ENCODE measurements at places on chromosomes 4 and X. TPM values are rescaled to one million over a fixed set of nuclear protein-coding genes. Genes with fewer than 3 reads are reported as not detected.

GRCh38 chr4:158945529-158946108 lies 157.3 kb upstream of the RAPGEF2 start:
- no peak for DNase-seq
- no peaks in the 10 kb centered on the region for H3K27me3 ChIP-seq
- H3K36me3 ChIP-seq, result no peaks in the 10 kb centered on the region
- no peaks in the 10 kb centered on the region for H3K4me1 ChIP-seq
- no peak overlapping the region for H3K4me3 ChIP-seq

- no peak overlapping the region for H3K27ac ChIP-seq
- H3K4me1 ChIP-seq, result no peaks in the 10 kb centered on the region
- DNase-seq, result no peak
- H3K4me3 ChIP-seq, result no peak overlapping the region
These were observed 35.4 kb downstream of the CEP44 start for GRCh38 chr4:174318829-174319764.

- H3K36me3 ChIP-seq, result no peaks in the 10 kb centered on the region
- no peaks in the 10 kb centered on the region for H3K27me3 ChIP-seq
- no peak overlapping the region for H3K4me3 ChIP-seq
- no peak overlapping the region for H3K27ac ChIP-seq
These were observed 240.1 kb upstream of the PPP1R2C start for GRCh38 chrX:43018031-43018430.

DNA sequence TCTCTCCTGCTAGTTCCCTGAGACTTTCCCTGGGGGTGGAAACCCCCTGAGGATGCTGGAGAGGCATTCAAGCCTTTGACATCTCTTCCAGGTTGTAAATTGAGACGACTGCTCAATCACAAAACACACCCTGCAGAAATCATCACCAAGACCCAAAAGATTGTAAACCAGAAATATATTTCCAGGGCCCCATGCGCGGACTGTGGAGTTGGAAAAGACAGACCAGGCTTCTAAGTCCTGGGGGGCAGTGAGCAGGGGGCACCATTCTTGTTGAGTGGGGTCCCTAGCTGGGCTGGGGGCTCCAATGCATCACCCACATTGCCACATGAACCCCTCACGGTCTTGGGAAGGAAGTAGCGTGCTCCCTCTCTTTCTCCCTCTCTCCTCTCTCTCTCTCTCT lies 87.9 kb upstream of the C4orf50 start:
- H3K4me1 ChIP-seq, result no peaks in the 10 kb centered on the region
- DNase-seq, result no peak
- no peaks in the 10 kb centered on the region for H3K36me3 ChIP-seq
- peaks cover 48% of the 10 kb centered on the region for H3K27me3 ChIP-seq

DNA sequence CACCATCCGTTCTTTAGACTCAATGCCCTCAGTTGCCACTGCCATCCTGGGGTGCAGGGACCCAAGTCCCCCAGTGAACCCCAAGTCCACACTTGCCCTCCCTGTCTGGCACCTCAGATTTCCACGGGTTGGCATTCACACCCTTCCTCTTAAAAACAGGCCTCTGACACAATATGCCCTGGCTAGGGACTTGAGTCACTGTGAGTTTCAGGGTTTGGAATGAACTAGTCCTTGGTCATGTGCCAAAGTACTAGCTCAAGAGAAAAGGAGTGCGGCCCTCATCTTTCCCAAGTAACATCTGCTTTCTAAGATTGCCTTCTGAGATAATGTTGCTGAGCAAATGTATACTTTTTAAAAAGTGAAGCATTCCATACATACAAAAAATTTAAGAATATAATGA lies 134.0 kb downstream of the MID1 start:
- peak overlapping the region; percentile 13 for H3K27ac ChIP-seq
- no peaks in the 10 kb centered on the region for H3K27me3 ChIP-seq
- H3K4me1 ChIP-seq, result no peaks in the 10 kb centered on the region
- no peak overlapping the region for H3K4me3 ChIP-seq
- DNase-seq, result no peak

- no peak overlapping the region for H3K27ac ChIP-seq
- H3K27me3 ChIP-seq, result no peaks in the 10 kb centered on the region
- no peaks in the 10 kb centered on the region for H3K4me1 ChIP-seq
- H3K36me3 ChIP-seq, result no peaks in the 10 kb centered on the region
- DNase-seq, result no peak
These were observed 5.2 kb downstream of the NLRP2B start for GRCh38 chrX:57674861-57675260.

GRCh38 chr4:878796-879728 lies 53.1 kb downstream of the GAK start:
- no peak overlapping the region for H3K4me3 ChIP-seq
- H3K36me3 ChIP-seq, result peaks cover 13% of the 10 kb centered on the region
- H3K27ac ChIP-seq, result no peak overlapping the region
- no peaks in the 10 kb centered on the region for H3K27me3 ChIP-seq
- no peaks in the 10 kb centered on the region for H3K4me1 ChIP-seq

The CD40LG gene
- 0.33 TPM for total RNA-seq

DNA sequence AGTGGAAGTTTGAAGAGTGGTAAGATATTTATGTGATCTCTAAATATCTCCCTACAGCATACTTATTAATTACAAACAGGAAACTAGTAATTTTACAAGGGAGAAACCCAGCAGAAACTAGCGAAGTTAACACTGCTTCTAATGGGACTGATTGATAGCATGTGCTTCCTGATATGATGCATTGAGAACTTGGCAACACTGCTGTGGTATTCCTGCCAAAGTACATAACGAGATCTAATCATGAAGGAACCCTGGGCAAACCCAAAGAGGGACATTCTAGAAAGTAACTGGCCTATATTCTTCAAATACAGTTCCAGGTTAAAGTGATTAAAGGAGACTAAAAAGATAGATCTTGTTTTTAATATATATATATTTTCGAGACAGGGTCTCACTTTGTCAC lies 4.6 kb upstream of the GPR34 start:
- H3K4me3 ChIP-seq, result no peak overlapping the region
- H3K36me3 ChIP-seq, result no peaks in the 10 kb centered on the region
- no peak overlapping the region for H3K27ac ChIP-seq
- no peak for DNase-seq
- no peaks in the 10 kb centered on the region for H3K4me1 ChIP-seq

DNA sequence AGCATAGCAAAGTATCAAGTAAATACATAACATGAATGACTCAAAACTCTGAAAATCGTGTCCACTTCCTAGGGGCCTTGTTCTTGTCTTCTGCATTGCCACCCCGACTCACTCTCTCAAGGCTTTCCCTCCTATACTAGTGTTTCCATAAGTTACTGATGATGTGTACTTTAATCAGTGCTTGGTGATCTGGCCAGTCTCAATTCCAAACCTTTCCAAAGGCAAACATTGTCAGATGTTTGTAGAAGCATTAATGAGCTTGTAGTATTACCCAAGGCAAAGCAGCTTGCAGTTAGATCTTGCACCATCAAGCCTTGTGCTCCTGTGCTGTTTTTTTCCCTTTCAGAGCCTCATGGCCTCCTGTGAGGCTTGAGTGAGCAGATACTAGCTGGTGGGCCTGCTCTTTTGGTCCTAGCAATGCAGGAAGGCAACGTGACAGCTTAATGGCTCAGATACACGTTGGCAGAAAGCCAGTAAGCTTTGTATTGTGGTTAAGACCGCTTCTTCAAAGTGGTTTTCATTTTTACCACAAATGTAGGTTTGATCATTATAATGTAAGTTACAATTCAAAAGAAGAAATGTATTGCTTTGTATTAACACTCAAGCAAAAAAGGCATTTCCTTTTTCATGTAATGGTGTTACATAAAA lies 51.8 kb downstream of the RBPJ start:
- H3K36me3 ChIP-seq, result no peaks in the 10 kb centered on the region
- H3K27ac ChIP-seq, result no peak overlapping the region
- H3K4me3 ChIP-seq, result no peak overlapping the region
- H3K27me3 ChIP-seq, result no peaks in the 10 kb centered on the region

The STK32B gene
- total RNA-seq, result 2.2 TPM

All from breast epithelium (tissue), 4 donors.